ENCODE measurements at places on chromosomes 2 and 18.
A peak's percentile ranks its signal among the peaks of the same experiment; 100 is the strongest.

DNA sequence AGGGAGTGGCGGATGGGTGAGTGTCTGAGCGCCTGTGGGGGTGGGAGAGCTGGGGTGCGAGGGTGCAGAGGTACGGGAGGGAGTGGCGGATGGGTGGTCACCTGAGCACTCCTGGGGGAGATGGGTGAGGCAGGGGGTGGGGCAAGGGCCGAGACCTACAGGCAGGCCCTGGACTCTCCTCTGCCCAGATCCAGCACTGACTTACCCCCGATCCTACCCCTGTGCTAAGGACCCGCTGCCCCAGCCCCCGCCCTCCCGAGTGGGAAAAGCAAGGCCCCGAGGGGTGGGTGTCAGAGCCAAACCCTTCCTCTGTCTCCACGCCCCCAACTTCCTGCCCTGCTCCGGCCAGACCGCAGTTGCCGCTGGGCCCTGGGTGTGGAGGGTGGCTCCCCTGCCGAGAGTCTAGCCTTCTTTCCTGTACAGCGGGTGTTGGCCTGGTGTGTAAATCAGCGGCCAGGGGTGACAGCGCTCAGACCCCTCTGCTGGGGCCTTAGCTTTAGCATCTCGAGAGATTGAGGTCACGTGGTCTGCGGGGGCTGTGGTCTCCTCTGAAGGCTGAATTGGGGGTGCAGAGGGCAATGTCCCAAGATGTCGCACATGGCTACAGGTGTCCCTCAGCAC is 12.5 kb downstream of the BOK start:
- DNase-seq = no peak

- DNase-seq = peak; percentile 53
These were observed 1.0 kb downstream of the PLEKHB2 start for GRCh38 chr2:131105950-131106801.

- no peak for DNase-seq
These were observed 65.8 kb upstream of the HS6ST1 start for GRCh38 chr2:128384446-128384845.

DNA sequence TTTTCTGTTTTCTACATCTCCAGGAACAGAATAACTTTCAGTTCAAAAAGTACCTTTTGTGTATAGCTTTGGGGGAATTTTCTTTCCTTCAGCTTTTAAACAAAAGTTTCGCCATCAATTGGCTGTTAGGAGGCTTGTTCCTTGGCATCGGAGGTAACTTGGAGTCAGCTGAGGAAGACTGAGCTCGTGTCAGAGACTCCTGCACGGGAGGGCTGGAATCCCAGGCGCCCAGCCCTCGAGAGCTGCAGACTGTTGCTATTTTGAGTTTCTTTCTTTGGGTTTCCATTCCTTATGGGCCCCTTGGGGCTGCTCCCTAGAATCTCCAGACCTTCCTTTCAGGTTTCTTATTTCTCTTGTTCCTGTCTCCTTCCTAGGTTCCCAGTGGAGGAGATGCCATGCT is 8.1 kb downstream of the EMILIN2 start:
- DNase-seq = no peak

DNA sequence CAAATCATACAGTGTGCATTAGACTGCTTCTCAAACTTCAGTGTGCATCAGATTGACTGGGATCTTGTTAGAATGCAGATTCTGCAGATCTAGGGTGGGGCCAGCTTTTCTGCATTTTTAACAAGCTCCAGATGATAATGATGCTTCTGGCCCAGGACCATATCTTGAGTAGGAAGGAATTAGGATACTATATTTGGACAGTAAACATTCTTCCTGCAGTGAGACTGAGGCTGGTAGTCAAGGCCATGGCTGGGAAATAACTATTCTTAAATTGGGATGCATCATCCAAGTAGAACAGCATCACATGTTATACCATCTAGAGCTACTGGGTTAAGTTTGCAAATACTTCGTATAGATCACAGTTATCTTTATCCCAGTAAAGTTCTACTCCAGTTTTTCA is 28.4 kb upstream of the ARMC9 start:
- no peak for DNase-seq

- DNase-seq = no peak
These were observed 9.8 kb upstream of the MGAT5 start for GRCh38 chr2:134244086-134244485.
